ENCODE measurements at places on chromosomes 13 and 19.
A peak's percentile ranks its signal among the peaks of the same experiment; 100 is the strongest.

- peak; percentile 35 for DNase-seq
Observed at GRCh38 chr13:114010401-114011101, 36.7 kb upstream of the C13orf46 start.

DNA sequence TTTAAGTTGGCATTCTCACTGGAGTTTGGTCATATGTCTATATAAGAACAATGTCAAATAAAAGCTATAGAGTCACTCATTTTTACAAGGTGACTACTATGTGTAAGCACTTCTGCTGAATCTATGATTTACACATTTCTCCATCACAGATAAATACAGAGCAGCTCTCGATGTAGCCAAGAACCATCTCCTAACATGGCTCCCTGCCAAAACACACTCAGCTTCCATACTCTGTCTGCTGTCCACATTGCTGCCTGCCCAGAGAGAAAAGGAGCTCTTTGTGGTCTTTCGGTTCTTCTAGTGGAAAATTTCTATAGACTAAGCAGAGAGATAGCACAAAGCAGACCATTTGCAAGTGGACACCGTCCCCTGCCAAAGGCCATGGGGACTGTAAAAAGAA, 190.9 kb upstream of the KLF12 start:
- DNase-seq, result no peak

- no peak for DNase-seq
Observed at GRCh38 chr19:28486926-28487325, 726.0 kb downstream of the UQCRFS1 start.

- no peak for DNase-seq
Observed at GRCh38 chr13:113145496-113145895, 13.0 kb upstream of the PROZ start.

DNA sequence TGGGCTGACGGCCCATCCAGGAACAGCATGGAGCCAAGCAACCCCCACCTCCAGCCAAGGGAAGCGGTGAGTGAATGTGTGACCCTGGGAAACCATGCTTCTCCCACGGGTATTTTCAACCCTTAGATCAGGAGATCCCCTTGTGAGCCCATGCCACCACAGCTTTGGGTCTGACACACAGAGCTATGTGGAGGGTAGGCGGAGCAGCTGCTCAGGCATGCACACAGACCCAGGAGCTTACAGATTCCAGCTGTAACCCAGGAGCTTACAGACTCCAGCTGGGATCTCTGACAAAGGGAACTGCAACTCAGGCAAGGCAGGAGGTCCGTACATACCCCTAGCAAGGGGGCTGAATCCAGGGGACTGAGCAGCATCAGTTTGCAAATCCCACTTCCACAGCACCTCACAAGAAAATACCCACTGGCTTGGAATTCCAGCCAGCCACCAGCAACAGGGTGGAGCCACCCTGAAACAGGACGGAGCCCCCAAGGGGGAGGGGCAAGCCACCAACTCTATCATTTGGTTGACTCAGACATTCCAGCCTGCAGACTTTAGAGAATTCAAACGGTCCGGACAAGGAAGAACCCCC, 40.8 kb upstream of the RFXAP start:
- DNase-seq, result no peak

DNA sequence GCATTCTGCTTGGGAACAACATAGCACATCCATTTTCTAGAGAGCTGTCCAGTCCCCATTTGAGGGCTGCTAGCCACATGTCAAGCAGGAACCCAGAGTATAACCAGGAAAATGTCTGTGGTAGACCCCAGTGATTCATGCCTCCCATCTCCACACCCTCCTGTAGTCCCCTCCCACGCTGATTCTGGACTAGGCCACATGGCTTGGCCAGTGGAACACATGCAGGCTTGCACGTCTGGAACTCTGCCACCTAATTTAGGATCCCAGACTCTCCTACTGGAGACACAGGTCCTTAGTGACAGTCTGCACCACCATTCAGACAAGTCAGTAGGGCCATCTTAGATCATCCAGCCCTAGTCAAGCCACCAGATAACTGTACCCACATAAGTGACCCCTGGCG, 149.8 kb downstream of the ZIC5 start:
- no peak for DNase-seq

DNA sequence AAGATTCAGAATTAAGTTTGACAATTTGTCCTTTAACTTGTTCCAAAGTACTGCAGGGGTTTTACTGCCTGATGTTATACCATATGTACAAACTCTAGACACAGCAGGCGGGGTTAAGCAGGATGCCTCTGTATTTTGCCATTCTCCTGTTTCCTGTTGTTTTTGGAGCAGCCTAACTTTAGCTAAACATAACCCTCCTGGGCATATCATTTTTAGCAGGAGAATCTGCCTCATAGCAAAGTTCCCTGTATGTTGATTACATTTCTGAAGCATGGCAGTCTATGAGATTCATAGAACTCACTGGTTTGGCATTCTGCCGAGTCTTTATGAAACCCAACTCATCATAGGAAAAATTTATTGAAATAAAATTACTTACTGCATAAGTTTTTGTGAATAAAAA, 5.2 kb downstream of the LHFPL6 start:
- no peak for DNase-seq

DNA sequence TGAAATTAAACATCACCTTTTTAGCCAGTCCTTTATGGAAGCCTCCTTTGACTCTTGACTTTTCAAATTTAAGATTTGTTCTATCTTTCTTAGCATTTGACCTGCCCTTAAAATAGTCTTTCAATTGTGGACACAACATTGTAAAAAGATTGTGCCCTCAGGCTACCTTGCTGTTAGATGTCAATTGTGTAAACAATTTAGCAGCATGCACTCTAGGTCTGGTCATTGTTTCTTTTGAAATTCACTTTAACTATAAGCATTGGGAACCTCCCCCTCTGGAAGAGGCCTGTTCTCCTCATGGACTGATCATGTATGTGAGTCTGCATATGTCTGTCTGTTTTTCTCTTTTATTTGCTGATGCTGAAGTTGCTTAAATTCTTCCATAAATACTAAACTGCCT, 31.5 kb upstream of the PABPC3 start:
- no peak for DNase-seq

GRCh38 chr13:111389621-111390521, 69.4 kb downstream of the TEX29 start:
- no peak for DNase-seq

GRCh38 chr19:28319918-28320317, 893.0 kb downstream of the UQCRFS1 start:
- no peak for DNase-seq

DNA sequence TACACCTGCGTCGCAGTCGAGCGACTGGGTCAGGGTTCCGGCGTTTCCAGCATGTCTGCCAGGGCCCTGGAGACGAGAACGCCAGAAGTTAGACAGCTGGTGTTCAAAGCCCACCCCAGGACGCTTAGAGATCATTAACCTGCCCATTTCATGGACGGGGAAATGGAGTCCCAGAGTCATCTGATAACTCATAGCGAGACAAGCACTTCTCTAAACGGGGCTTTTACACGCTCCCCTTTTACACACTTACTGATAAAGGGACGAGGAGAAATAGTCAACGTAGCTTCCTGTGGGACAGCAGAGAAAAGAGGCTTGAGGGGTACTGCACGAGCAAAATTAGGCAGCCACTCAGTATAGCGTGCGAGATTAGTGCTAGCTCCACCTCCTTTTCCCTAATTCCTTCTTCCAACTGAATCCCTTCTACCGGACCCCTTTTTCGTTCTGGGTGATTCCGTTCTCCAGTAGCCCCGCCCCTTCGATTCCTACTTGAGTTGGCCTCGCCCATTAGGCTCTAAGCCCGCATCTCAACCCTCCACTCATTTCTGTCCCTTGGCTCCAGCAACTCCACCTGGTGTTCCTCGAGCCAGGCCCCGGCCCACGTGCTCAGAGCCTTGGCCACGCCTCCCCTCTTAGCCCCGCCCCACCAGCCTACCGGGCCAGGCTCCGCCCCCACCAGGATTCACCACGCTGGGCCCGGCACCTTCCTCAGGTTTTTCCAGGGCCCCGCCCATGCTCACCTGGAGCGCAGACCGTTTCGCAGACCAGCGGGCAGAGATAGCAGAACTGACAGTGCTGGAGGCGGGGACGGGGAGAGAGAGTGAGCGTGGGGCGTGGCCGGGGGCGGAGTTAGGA, 3.7 kb downstream of the HRC start:
- DNase-seq, result peak; percentile 45

DNA sequence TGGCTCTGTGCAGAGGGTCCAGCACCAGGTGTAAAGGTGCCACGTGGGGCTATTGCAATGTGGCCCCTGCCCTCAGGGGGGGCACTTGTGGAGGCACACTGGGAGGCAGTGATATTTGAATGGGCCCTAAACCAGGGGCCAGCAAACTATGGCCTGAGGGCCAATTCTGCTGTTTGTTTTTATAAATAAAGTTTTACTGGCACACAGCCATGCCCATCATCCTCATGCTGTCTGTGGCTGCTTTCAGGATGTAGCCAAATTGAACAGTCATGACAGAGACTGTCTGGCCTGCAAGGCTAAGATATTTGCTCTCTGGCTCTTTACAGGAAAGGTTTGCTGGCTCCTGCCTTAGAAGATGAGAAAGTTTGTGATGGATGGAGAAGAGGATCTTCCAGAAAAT, 33.9 kb upstream of the RANBP3 start:
- DNase-seq, result no peak

DNA sequence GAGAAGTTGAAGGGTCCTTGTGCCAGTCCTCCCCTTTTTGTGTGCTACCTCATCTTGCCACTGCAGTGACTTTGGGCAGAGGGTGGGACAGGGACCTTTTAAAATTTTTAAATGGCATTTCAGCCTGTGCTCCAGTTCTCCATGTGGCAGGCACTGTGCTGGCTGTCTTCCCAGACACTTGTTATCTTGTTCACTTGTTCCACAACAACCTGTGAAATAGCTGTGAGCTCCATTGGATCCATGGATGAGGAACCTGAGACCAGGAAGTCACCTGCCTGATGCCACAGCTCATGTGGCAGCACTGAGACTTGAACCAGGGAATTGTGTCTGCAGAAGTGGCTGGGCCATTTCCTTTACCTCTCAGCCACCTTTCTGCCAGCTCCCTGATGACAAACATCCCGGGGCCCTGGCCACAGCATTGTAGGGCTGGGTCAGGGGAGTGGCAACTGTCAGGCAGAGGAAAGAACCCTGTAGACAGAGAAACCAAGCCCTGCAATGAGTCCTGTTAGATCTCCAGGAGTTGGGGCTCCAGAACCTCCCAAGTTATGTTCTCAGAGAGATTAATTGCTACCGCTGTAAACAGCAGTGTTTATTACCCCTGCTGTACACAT, 6.4 kb downstream of the EGLN2 start:
- peak; percentile 70 for DNase-seq

GRCh38 chr19:3467437-3468198, 12.7 kb downstream of the SMIM24 start:
- DNase-seq, result no peak

DNA sequence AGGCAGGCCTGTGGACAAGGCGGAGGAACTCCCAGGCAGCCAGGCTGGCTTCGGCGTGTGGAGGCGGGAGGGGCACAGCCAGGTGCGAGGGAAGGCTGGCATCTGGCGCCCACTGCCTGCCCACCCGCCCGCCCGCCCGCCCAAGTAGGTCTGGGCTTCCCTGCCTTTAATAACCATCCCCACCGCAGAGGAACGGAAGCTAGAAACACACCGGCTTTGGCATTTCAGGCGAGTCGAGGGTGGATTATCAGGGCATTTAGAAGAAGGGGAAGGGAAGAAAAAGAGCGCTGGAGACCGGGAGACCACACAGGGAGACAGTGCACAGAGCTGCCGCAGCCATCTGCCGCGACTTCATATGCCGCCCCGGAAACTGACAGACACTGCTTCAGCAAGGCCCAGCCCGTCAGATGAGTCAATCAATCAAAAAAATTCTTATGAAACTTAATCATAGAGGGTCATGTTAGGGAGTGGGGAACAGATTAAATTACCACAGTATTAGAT, 199.7 kb downstream of the TSHZ3 start:
- no peak for DNase-seq

- DNase-seq, result no peak
Observed at GRCh38 chr19:33403221-33403972, 29.9 kb downstream of the CEBPG start.

DNA sequence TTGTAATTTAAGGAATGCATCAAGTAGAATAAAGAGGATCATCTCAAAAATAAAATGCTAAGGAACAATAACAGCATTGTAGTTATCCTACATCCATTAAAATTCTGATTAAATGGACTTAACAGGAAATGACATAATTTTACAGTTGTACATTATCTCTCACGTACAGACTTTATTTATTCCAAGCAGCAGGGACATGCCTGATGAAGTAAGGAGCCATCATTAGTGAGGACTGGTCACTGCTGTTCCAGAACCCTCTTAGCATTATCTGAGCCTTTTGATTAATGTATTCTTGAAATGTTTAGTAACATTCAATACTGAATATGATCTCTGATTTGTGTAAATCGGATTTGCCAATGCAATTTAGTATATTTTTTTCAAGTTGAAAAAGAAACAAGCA, 516.1 kb downstream of the DACH1 start:
- DNase-seq, result no peak

DNA sequence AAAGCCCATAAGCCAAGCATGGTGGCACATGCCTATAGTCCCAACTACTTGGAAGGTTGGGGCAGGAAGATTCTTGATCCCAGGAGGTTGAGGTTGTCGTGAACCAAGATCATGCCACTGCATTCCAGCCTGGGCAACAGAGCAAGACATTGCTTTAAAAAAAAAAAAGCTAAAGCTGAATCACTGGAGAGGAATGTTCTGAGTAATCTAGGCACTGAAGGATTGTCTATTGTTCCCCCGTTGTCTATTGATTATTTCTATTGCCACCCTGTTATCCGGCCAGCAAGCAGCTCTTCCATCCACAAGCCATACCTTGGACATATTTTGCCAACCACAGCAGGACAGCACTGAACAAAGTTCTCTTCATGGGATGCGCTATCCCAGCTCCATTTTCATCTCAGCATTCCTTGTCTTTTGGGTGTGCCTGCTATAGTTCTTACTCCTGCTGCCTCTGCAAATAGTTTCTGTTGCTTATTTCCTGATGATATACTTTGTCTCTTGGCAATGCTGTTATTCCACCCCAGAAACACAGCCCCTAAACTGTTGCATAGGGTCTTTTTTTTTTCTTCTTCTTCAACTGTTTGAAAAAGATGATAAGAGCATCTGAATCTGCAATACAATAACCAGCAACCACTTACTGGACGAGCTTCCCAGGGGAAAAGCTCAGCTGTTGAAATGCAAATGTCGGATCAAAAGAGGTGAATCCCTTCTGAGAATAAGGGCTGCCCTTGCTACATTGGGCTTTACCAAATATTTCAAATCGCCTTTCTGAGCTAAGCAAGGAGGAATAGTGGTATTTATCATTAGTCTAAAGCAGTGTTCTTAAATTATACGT, 22.2 kb upstream of the SIAH3 start:
- DNase-seq, result no peak

Measured in CD4-positive, alpha-beta T cell treated with Interleukin-10 for 1 hour (primary cell).